Vagina (tissue), 2 donors: ENCODE measurements at places on chromosomes 2 and 18.

GRCh38 chr2:37246205-37246604 lies 14.7 kb downstream of the NDUFAF7 start:
- H3K4me1 ChIP-seq, result no peaks in the 10 kb centered on the region

GRCh38 chr2:88852753-88853402 lies 161.4 kb downstream of the RPIA start:
- DNase-seq, result no peak
- H3K4me3 ChIP-seq, result no peak overlapping the region
- H3K27ac ChIP-seq, result no peak overlapping the region
- no peaks in the 10 kb centered on the region for H3K4me1 ChIP-seq

GRCh38 chr2:152617456-152618192 lies 99.6 kb downstream of the PRPF40A start:
- no peaks in the 10 kb centered on the region for H3K36me3 ChIP-seq
- H3K27ac ChIP-seq, result no peak overlapping the region
- H3K4me1 ChIP-seq, result no peaks in the 10 kb centered on the region
- no peaks in the 10 kb centered on the region for H3K27me3 ChIP-seq

GRCh38 chr2:144004742-144005141 lies 515.2 kb downstream of the ZEB2 start:
- no peaks in the 10 kb centered on the region for H3K4me1 ChIP-seq
- no peaks in the 10 kb centered on the region for H3K27me3 ChIP-seq
- no peak overlapping the region for H3K27ac ChIP-seq
- DNase-seq, result no peak
- no peak overlapping the region for H3K4me3 ChIP-seq

GRCh38 chr18:60248336-60249330 lies 123.9 kb downstream of the MC4R start:
- no peak for DNase-seq
- H3K27ac ChIP-seq, result no peak overlapping the region
- no peak overlapping the region for H3K4me3 ChIP-seq
- H3K4me1 ChIP-seq, result no peaks in the 10 kb centered on the region

GRCh38 chr18:6478121-6478520 lies 63.4 kb upstream of the L3MBTL4 start:
- no peaks in the 10 kb centered on the region for H3K36me3 ChIP-seq
- DNase-seq, result no peak
- H3K4me1 ChIP-seq, result no peaks in the 10 kb centered on the region

GRCh38 chr2:33059471-33060156 lies 112.9 kb downstream of the LTBP1 start:
- H3K36me3 ChIP-seq, result no peaks in the 10 kb centered on the region
- H3K27me3 ChIP-seq, result no peaks in the 10 kb centered on the region
- H3K4me1 ChIP-seq, result no peaks in the 10 kb centered on the region

DNA sequence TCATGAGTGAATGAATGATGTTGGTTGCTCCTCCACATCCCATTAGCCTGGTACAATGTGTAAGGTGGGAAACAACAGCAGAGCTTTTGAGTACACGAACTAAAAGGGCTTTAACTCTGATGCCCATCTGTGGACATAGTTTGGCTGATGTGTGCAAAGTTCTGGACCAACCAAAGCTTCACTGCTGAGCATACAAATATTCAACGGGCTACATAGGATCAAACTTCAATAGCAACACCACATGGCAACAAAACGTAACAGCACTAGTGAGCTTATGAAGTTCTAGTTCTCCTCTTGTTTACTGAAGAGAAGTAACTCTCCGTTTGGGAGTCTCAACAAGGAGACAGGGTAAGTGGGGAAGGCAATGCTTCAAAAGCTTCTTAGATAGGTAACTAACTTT lies 20.4 kb downstream of the STAM2 start:
- peaks cover 5% of the 10 kb centered on the region for H3K4me1 ChIP-seq
- no peak overlapping the region for H3K4me3 ChIP-seq
- no peak overlapping the region for H3K27ac ChIP-seq
- H3K27me3 ChIP-seq, result no peaks in the 10 kb centered on the region
- no peaks in the 10 kb centered on the region for H3K36me3 ChIP-seq

GRCh38 chr2:224075588-224075987 lies 36.5 kb upstream of the SERPINE2 start:
- no peak overlapping the region for H3K4me3 ChIP-seq
- H3K27ac ChIP-seq, result no peak overlapping the region
- no peaks in the 10 kb centered on the region for H3K36me3 ChIP-seq
- H3K27me3 ChIP-seq, result no peaks in the 10 kb centered on the region
- DNase-seq, result no peak
- peaks cover 7% of the 10 kb centered on the region for H3K4me1 ChIP-seq

DNA sequence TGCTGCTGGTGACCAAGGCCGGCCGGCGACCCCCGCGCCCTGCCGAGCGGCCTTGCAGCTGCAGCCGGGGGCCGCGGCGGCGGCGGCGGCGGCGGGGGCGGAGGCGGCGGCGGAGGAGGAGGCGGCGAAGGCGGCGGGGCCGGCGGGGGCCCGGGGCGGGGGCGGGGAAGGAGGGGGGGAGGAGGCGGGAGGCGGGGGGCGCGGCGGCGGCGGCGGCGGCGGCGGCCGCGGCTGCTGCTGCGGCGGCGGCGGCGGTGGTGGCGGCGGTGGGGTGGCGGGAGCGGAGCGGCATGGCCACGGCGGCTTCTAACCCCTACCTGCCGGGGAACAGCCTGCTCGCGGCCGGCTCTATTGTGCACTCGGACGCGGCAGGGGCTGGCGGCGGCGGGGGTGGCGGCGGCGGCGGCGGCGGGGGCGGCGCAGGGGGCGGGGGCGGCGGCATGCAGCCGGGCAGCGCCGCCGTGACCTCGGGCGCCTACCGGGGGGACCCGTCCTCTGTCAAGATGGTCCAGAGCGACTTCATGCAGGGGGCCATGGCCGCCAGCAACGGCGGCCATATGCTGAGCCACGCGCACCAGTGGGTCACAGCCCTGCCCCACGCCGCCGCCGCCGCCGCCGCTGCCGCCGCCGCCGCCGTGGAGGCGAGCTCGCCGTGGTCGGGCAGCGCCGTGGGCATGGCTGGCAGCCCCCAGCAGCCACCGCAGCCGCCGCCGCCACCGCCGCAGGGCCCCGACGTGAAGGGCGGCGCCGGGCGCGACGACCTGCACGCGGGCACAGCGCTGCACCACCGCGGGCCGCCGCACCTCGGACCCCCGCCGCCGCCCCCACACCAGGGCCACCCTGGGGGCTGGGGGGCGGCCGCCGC lies 1.5 kb downstream of the POU3F3 start:
- no peak for DNase-seq
- no peaks in the 10 kb centered on the region for H3K36me3 ChIP-seq
- no peak overlapping the region for H3K27ac ChIP-seq
- peak overlapping the region; percentile 40 for H3K4me3 ChIP-seq

DNA sequence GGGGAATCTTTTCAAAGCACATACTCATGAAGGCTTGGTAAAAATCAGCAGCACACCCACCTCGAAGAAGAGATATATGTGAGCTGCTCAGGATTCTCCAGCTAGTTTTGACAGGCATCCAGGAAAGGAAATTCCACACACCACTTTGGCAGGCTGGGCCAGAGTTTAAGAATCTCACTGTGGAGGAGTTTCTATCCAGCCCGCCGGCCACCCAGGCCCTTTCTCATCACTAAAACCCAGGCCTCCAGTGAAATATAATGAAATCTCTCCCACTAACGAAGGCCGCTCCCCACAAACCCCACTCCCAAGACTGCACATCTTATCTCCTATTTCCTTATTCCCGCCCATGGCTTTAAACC lies 202.0 kb downstream of the GLI2 start:
- H3K4me1 ChIP-seq, result peaks cover 61% of the 10 kb centered on the region
- H3K27me3 ChIP-seq, result no peaks in the 10 kb centered on the region
- DNase-seq, result no peak
- no peak overlapping the region for H3K27ac ChIP-seq

DNA sequence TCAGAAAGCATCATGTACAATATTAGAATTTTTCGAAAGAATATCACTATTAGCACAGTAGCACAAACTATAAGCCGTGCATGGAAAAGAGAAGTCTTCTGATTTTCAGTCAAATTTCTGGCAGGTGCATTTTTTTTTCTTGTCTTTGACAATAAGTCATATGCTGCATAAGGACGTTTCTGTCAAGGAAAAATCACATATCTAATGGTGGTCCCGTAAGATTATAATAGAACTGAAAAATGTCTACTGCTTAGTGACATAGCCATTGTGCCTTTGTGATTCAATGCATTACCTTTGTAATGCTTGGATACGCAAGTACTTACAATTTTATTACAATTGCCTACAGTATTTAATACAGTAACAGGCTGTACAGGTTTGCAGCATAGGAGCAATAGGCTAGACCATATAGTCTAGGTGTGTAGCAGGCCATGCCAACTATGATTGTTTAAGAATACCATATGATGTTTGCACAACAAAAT lies 329.3 kb downstream of the LRRTM4 start:
- no peak overlapping the region for H3K27ac ChIP-seq
- H3K36me3 ChIP-seq, result no peaks in the 10 kb centered on the region

- DNase-seq, result no peak
- H3K36me3 ChIP-seq, result no peaks in the 10 kb centered on the region
- H3K27me3 ChIP-seq, result no peaks in the 10 kb centered on the region
Observed at GRCh38 chr2:8627692-8628085, 54.2 kb upstream of the ID2 start.
